ENCODE measurements at places on chromosomes 11 and 22.
A peak's percentile ranks its signal among the peaks of the same experiment; 100 is the strongest.

- DNase-seq, result no peak
Measured at GRCh38 chr11:59088162-59088561, 2.1 kb downstream of the GLYATL1B start.

DNA sequence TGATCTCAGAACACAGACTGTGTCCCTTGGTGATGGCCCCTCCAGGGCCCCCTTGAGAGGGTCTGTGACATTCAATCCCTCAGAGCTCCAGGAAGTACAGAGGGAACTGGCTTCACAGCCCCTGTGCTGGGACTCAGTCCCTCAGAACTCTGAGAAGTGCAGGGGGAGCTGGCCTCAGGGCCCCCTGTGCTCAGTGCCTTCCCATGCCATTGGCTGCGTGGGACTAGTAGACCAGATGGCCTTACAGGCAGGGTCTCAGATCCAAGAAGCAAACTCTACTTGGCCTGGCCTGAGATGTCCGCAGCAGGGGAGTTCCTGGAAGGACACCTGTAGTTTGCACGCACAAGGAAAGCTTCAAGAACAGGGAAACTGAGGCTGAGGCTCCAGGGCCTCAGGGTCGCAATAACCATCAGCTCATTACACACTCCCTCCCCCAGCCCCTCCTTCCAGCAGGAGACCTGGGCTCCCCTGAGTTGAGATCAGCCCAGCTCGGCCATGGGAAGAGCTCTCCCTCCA is 138.4 kb downstream of the BRD1 start:
- no peak for DNase-seq

GRCh38 chr11:127675581-127675980 is 675.0 kb upstream of the KIRREL3 start:
- no peak for DNase-seq

GRCh38 chr11:130315354-130315970 is 745 bp upstream of the ZBTB44 start:
- peak; percentile 82 for DNase-seq

DNA sequence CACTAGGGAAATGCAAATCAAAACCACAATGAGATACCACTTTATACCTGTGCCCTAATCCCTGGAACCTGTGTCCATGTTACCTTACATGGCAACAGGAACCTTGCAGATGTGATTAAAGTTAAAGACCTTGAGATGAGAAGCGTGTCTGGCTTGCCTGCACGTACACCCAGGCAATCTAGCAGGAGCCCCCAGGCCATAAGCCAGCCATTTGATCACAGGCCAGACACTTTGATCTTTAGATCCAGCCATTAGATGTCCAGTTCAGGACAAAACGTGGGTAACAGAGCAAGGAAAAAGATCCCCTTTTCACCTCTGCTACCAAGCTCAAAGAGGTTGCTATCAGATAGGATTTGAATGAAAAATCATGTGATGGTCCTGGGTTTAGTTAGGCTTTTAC is 378.8 kb downstream of the BUD13 start:
- no peak for DNase-seq

- DNase-seq, result no peak
Measured at GRCh38 chr11:95147364-95147905, 57.8 kb downstream of the ENDOD1 start.

DNA sequence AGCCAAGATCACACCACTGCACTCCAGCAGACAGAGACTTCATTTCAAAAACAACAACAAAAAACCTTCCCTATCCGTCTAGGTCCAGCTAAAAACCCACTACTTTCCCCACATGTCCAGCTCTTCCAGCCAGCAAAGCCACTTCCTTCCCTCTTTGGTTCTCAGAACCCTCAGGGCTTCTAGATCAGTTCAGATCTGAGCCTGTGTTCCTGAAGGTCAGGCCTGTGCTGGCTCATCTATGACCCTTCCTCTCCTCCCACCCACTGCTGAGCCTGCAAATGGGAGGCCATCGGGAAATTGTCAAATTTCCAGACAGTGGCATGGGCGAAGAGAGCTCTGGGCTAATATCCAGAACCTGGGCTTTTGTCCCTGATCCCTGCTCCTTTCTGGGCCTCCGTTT is 37.8 kb downstream of the SLCO2B1 start:
- no peak for DNase-seq

- peak; percentile 58 for DNase-seq
Measured at GRCh38 chr22:42340829-42341383, 70.5 kb upstream of the TCF20 start.

- DNase-seq, result no peak
Measured at GRCh38 chr11:16154715-16155396, 201.5 kb downstream of the SOX6 start.

- no peak for DNase-seq
Measured at GRCh38 chr11:73198677-73199076, 19.4 kb upstream of the P2RY2 start.

GRCh38 chr11:119166368-119167076 is 2.0 kb upstream of the NLRX1 start:
- DNase-seq, result no peak

GRCh38 chr11:89452780-89453179 is 38.4 kb downstream of the NOX4 start:
- no peak for DNase-seq

DNA sequence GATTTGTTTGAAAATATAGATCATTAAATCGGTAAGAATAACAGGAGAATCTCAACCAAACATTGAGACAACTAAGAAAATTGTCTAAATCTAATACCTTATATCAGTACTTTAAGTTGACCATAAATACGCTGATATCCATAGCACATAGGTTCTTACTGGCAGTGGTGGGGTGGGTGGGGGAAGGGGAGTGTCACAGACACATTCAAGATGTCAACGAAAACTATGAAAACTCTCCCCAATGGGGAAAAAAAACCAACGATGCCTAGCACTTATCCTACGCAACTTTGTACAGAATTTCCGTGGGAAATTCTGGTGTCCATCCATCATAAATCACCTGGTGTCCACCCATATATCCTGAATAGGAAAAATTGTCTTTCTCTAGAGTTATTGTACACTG is 6.2 kb downstream of the GRAP2 start:
- DNase-seq, result no peak
